Panc1 (cell line): ENCODE measurements at places on chromosomes 11 and 22. TPM values are rescaled to one million over a fixed set of nuclear protein-coding genes. Genes with fewer than 3 reads are reported as not detected.
A peak's percentile ranks its signal among the peaks of the same experiment; 100 is the strongest.

Gene LDHAL6A
- total RNA-seq, result not detected

Gene EMID1
- total RNA-seq, result 1.1 TPM

Gene KRTAP5-10
- not detected for total RNA-seq

Gene TLCD5
- 22.8 TPM for total RNA-seq

Gene SMC1B
- total RNA-seq, result 0.10 TPM

DNA sequence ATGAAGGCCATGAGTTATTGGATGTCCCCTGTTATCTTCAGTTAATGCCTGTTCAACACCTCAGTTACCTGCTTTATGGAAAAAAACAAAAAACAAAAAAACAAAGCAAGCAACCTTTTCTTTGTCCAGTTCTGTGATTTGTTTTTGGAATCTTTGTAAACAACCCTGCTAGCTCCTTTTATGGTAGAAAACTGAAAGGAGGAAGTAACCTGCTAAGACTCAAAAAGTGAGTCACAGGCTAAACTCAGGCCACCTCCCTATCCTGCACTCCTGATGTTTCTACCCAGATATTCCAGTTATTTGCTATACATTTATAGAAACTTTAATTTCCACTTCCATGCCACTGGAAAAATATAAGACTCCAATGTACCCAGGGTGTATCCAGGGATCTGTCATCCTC is 20.6 kb upstream of the TLCD5 start:
- no peaks in the 10 kb centered on the region for H3K4me1 ChIP-seq
- H3K27ac ChIP-seq, result no peak overlapping the region
- DNase-seq, result no peak
- H3K27me3 ChIP-seq, result no peaks in the 10 kb centered on the region

GRCh38 chr11:59196777-59197176 is 15.9 kb downstream of the MPEG1 start:
- H3K4me3 ChIP-seq, result no peak overlapping the region
- no peak overlapping the region for H3K27ac ChIP-seq
- peaks cover 5% of the 10 kb centered on the region for H3K27me3 ChIP-seq
- H3K4me1 ChIP-seq, result no peaks in the 10 kb centered on the region

DNA sequence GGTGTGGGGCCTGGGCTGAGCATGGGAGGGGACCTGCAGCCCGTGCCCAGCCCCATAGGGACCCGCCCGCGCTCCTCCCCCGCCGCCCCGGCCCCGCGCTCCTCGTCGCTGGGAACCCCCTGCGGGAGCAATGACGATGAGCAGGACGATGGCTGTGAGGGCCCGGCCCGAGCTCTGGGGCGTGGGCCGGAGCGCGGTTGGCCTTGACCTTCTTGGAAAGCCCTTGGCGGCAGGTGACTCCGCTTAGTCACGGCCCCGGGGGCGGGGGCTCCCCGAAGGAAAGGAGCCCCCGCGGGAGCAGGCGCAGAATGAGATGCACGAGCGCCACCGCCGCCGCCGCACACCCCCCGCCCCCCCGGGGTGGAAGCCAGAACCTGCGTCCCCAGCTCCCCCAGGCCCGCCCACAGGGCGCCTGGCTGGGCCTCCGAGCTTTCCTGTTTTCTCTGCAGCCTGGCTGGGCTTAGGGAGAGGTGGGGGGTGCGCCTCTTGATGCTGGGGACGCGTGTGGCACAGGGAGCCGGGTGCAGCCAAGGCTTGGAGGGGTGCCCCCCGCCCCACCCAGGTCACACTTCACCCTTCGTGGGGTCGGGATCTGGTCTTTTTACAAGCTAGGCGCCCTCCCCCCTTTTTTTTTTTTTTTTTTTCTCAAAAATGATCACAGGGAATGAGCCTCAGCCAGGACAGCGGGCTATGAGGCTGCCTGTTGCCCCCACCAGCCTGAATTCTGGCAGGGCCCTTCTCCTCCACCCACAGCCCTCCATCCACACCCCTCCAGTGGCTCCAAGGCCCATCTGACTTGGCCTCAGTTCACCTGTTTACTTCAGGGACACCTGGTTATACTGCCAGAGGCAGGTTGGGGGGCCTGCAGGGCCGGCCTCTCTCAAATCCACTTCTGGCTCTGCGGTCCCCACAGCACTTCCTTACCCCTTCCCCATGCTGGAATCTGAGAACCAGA is 17.9 kb downstream of the CRELD2 start:
- no peaks in the 10 kb centered on the region for H3K27me3 ChIP-seq
- H3K4me1 ChIP-seq, result peaks cover 41% of the 10 kb centered on the region
- no peaks in the 10 kb centered on the region for H3K36me3 ChIP-seq
- peak overlapping the region; percentile 27 for H3K4me3 ChIP-seq

DNA sequence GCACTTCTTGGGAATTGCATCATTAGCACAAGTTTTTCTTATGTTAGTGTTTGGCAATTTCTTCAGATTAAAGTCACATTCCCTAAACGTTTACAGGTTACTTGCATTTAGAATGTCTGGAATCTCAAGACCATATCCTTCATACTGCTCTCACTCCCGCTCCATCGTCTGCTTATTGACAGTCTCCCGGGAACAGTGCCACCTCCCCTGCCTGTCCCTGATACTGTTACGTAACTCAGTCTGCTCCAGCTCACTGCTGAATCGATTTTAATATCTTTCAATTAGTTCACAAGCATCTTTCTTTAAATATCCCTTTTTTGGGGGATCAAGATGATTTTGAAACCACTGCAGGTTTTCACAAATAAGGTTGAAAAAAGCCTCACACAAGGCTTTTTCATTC is 48.2 kb downstream of the GLYATL2 start:
- no peaks in the 10 kb centered on the region for H3K4me1 ChIP-seq
- no peaks in the 10 kb centered on the region for H3K27me3 ChIP-seq
- H3K4me3 ChIP-seq, result no peak overlapping the region
- H3K36me3 ChIP-seq, result no peaks in the 10 kb centered on the region
- no peak for DNase-seq

DNA sequence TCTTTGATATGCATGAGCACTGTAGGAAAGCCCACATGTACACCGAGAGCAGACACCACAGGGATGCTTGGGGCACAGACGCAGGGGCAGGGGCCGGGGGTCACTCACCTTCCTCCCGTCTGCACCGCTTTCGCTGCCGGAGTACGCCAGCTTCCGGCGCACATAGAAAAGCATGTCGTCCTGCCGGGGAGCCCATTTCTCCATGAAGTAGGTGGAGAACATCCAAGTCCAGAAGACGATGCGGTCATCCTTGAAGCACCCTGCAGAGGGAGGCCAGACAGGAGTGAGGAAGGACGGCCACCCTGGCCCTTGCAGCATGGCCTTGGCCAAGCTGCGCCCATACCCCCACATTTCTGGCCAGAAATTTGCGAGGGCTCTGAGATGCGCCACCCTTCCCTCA is 28.8 kb downstream of the KIAA0930 start:
- no peaks in the 10 kb centered on the region for H3K27me3 ChIP-seq
- peak overlapping the region; percentile 33; the same call in 1 of the 2 replicates for H3K4me3 ChIP-seq
- DNase-seq, result no peak

DNA sequence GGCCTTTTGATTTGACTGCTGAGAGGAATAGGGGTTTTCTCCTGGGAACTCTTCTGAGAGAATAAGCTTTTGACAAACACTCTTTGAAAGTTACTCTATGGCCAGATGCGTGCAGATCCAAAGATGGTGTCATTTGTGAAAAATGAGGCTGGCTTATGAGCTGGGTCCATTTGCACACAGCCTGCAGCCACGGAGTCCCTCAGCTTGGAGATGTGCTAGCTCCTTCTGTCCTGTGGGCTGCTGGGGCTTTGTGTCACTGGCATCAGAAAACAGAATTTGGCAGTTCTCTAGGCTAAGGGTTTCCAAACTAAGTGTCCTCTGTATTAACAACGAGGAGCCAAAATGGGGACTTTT is 702.4 kb downstream of the NTM start:
- H3K36me3 ChIP-seq, result no peaks in the 10 kb centered on the region
- H3K27me3 ChIP-seq, result no peaks in the 10 kb centered on the region
- H3K4me3 ChIP-seq, result no peak overlapping the region
- no peak for DNase-seq
- no peak overlapping the region for H3K27ac ChIP-seq

DNA sequence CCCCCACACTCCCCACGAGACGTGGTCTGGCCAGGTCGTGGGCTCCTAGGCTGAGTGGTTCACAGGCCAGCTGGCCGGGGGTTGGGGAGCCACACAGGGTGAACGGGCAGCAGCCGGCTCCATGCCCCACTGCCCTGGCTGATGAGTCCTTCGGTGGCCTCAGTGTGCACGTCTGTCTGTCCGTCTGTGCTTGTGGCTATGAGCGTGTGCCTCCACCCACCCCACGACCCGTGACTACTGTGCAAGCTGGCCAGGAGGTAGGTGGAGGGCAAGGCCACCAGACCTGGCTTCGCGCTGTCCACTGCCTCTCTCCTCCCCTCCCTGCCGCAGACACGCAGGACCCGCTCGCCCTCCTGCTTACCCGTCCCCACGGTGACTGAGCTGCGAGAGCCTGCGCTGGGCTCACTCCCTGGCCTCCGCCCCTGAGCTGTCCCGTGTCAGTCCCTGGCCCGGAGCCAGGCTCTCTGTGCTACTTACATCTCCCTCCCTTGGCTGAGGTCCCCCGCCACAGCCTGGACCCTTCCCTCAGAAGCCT is 14.1 kb downstream of the CSDC2 start:
- no peak overlapping the region for H3K4me3 ChIP-seq
- DNase-seq, result no peak
- no peaks in the 10 kb centered on the region for H3K27me3 ChIP-seq

DNA sequence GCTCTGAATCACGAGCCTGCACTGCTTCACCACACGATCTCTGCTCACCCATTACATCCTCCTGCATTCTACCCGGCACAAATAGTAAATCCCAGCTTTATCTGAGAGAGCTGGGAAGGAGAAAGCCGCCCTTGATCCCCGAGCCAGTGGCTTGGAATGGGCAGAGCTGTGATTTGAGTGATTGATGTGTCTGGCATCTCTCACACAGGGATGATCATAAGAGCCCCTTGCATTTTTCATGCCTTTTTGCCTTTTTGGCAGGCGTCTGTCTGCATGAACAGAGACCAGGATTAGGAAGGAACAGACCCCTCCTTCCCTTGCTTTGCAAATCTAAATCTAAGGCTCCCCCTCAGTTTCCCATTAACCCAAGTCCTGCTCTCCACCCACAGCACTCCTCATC is 945.3 kb downstream of the NTM start:
- H3K36me3 ChIP-seq, result no peaks in the 10 kb centered on the region
- no peak overlapping the region for H3K4me3 ChIP-seq
- no peaks in the 10 kb centered on the region for H3K27me3 ChIP-seq
- DNase-seq, result no peak
- H3K27ac ChIP-seq, result no peak overlapping the region

DNA sequence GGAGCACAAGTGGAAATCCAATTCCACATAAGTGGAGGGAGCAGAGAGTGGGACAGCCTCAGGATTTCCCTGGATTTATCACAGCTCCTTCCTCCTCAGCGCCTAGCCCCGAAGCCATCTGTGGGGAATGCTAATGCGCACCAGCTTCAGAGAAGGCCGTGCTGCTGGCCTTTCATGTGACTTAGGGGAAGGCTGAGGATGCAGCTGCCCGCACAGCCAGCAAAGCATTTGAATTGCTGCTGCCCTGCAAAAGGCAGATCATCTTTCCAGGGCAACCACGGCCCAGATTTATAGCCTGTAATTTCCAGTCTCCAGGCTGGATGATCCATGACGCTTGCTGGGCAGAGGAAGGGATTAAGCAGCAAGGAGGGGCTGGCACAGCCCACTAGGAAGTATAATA is 29.9 kb downstream of the SYN3 start:
- no peaks in the 10 kb centered on the region; the same call in 1 of the 2 replicates for H3K27me3 ChIP-seq
- H3K36me3 ChIP-seq, result no peaks in the 10 kb centered on the region
- no peak overlapping the region for H3K4me3 ChIP-seq
- no peak for DNase-seq

DNA sequence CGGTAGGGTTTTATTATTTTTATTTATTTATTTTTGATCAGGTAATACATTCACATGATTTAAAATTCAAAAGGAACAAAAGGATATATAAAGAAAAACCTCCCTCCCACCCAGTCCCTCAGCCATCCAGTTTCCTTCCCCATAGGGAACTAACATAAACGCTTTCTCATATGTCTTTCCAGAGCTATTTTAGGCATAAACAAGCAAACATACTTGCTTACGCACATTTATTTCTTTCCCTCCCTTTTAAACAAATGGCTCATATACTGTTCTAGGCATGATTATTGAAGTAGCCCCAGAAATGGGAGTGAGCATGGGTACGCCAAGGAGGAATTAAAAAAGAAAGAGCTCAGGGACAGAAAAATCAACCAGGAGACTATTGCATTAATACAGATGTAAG is 63.7 kb downstream of the LIF start:
- no peaks in the 10 kb centered on the region for H3K36me3 ChIP-seq
- H3K4me1 ChIP-seq, result peaks cover 16% of the 10 kb centered on the region
- peak overlapping the region; percentile 75 for H3K27ac ChIP-seq
- H3K27me3 ChIP-seq, result no peaks in the 10 kb centered on the region

GRCh38 chr22:42902875-42903510 is 45.9 kb upstream of the ARFGAP3 start:
- DNase-seq, result no peak
- no peaks in the 10 kb centered on the region for H3K4me1 ChIP-seq
- no peak overlapping the region for H3K27ac ChIP-seq
- H3K4me3 ChIP-seq, result no peak overlapping the region
- no peaks in the 10 kb centered on the region for H3K36me3 ChIP-seq

GRCh38 chr11:133123366-133123765 is 408.9 kb downstream of the OPCML start:
- H3K4me1 ChIP-seq, result no peaks in the 10 kb centered on the region
- no peak for DNase-seq
- peaks cover 2% of the 10 kb centered on the region; the same call in 1 of the 2 replicates for H3K27me3 ChIP-seq
- H3K4me3 ChIP-seq, result no peak overlapping the region

DNA sequence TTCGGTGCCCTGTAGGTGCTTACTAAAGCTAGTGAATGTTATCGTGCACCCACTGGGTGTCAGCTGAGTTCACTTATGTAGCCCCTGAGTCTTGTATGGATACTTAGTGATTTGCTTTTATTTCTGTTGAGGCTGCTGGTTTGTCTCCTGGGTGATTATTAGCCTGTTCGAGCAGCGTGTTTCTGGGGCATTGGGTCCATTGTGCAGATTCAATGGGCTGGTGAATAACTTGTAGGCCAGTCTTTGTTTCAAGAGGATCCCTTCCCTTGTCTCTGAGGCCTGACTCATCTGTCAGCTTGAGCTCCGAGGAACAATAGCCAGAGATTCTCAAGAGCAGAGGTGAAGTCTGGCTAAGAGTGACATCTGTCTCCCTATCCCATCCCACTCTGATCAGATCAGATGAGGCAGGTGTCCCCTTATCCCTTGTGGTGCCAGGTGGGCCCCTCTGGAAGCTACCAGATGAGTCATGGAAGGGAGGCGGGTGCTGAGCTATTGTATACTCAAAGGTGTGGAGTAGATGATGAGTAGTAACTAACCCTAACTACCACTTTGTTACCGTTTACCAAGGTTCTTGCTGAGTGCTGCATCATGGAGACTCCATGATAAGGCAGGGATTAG is 3.7 kb downstream of the MIAT start:
- H3K27ac ChIP-seq, result no peak overlapping the region
- peaks cover 3% of the 10 kb centered on the region; the same call in 1 of the 2 replicates for H3K27me3 ChIP-seq
- peaks cover 4% of the 10 kb centered on the region for H3K4me1 ChIP-seq
- no peaks in the 10 kb centered on the region for H3K36me3 ChIP-seq
- DNase-seq, result no peak
